ENCODE measurements at places on chromosomes 3 and 15.

GRCh38 chr3:89138048-89138447, 30.6 kb downstream of the EPHA3 start:
- DNase-seq, result peak; percentile 11

DNA sequence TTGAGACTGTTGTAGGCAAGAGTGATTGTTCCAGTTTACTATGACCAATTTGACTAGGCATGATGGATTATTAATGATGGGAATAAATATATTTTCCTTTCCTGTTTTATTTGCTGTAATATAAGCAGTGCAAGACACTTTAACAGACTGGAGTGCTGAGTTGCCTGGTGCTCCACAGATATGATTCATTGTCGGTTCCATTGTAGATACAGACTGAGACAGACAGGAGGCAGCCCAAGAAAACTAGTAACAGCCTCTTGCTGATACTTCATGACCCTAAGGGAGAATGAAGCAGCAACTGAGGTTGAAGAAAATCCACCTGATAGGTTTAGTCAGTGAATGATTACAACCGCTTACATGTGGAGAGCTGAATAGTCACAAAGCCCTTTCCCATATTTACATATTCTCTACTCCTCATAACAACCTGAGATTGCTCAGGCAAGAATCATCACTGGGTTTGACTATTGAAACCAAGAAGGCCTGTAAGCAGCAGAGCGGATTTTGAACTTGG, 235.1 kb upstream of the TPRG1 start:
- no peak for DNase-seq

DNA sequence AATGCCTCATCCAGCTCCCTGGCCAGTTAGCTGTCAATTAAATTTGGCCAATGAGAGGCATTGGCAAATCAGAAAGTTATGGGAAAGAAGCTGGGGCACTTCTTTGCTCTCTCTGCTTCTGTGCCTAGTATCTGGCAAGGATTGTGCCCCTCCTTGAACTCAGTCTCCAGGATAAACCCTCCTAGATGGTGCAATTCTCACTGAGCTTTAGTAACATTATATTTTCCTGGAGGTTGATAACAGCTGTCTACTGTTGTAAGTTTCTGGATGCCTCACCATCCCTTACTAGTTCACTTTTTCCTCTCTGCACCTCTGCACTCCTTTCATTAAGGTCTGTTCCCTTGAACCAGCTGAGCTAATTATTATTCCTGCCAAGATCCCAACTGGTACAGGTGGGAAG, 329.5 kb downstream of the MFSD1 start:
- DNase-seq, result no peak

- no peak for DNase-seq
Measured at GRCh38 chr15:77834276-77834990, 201.7 kb upstream of the LINGO1 start.

- no peak for DNase-seq
Measured at GRCh38 chr15:71054286-71054952, 60.9 kb upstream of the THSD4 start.

Measured in fibroblast of skin of scalp (primary cell).